ENCODE measurements at places on chromosomes 2 and 18.

- DNase-seq: no peak
These were observed 38.7 kb downstream of the APOB start for GRCh38 chr2:21005111-21005699.

GRCh38 chr18:69889009-69889408 is 58.7 kb downstream of the CD226 start:
- DNase-seq: no peak

DNA sequence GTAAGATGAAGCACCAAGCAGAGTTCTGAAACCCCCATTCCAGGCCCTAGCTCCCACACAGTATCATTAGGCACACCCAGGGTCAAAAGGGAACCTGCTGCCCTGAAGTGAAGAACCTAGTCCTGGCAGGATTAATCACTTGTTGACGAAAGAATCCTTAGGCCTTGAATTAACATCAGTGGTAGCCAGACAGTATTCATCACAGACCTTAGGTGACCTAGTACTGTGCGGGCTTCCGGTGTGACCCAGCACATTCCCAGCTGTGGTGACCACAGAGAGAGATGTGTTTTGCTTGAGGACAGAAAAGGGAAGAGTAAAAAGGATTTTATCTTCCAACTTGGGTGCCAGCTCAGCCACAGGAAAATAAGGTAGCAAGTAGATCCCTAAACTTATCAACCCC is 1071.4 kb upstream of the FAM98A start:
- no peak for DNase-seq

DNA sequence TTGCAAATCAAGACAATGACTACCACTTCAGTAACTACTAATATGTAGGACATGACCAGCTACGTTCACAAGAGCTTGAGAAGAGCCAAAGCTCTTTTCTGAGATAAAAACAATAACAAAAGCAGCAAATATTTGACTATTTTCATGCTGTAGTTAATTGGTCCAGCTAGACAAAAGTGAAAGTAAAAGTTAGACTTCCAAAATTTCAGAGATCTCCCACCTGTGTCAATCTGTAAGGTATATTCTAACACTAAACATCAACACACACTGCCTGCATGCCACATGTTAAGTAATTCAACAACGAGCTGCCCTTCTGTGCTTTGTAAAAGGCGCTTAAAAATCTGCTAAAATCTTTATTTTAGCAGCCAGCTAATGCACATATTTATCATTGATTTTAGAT is 185.9 kb downstream of the SLC39A10 start:
- no peak for DNase-seq

GRCh38 chr2:157466764-157467163 is 22.9 kb upstream of the CYTIP start:
- no peak for DNase-seq

- no peak for DNase-seq
These were observed 207.4 kb upstream of the SYT4 start for GRCh38 chr18:43484710-43485109.

DNA sequence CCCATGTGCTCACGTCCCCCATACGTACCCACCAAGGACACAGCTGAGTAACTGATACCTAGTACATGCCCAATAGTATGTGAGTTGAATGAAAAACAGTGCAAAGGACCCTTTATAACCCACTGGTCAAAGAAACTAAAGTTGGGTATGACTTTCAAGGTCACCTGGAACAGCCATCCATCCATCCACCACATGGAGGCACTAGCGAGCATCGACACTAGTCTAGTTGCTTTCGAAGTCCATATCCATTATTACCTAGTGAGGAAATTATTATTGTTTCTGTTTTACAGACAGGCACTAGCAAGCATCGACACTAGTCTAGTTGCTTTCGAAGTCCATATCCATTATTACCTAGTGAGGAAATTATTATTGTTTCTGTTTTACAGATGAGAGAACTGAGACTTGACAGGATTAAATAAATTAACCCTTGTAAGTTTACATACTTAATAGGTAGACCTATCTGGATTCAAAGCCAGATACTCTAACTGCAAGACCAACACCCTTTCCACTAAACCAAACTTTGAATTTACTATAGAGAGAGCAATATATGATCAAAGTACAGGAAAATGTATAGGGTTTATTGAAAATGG is 233.7 kb downstream of the METTL4 start:
- no peak for DNase-seq

- no peak for DNase-seq
These were observed 321.3 kb downstream of the PID1 start for GRCh38 chr2:228949831-228950230.

GRCh38 chr2:240953426-240954410 is 44.7 kb upstream of the SNED1 start:
- DNase-seq: no peak

- DNase-seq: no peak
These were observed 53.4 kb downstream of the ZNF638 start for GRCh38 chr2:71385012-71385411.

DNA sequence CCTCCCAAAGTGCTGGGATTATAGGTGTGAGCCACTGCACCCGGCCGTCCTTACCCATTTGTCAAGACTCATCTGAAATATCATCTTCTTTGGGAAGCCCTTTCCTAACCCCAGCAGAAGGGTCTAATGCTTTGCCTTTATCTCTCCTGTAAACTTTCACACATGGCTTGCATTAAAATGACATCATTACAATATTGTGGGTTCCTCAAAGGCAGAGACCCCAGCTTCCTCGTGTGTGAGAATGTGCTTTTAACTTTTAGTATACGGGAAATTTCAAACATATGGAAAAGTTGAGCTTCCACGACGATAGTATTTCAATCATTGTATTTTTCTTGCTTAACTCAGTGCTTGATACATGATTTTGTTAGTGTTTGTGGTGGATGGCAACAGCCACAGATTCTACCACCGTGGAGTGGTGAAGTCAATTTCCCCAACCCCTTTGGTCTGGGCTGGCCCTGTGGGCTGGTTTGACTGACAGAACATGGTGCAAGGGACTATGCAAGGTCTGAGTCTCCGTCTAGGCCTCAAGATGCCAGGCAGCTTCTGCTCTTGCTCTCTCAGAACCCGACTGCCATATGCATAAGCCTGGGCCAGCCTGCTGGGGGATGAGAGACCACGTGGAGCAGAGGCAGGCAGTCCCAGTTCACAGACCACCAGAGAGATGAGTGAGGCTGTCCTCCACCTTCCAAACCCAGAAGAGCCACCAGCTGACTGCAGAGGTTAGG is 39.9 kb downstream of the NGEF start:
- no peak for DNase-seq

DNA sequence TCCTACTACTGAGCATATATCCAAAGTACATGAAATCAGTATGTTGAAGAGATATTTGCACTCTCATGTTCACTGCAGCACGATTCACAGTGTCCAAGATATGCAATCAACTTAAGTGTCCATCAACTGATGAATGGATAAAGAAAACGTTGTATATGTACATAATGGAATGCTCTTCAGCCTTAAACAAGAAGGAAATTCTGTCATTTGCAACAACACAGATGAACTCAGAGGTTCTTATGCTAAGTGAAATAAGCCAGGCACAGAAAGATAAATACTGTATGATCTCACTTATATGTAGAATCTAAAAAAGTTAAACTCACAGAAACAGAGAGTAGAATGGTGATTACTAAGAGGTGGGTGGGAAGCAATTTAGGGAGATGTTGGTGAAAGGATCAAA is 149.2 kb downstream of the EVA1A start:
- no peak for DNase-seq

- DNase-seq: no peak
These were observed 259.4 kb downstream of the GPD2 start for GRCh38 chr2:156695595-156695994.

- DNase-seq: no peak
These were observed 12.6 kb downstream of the GPD2 start for GRCh38 chr2:156448766-156449165.

DNA sequence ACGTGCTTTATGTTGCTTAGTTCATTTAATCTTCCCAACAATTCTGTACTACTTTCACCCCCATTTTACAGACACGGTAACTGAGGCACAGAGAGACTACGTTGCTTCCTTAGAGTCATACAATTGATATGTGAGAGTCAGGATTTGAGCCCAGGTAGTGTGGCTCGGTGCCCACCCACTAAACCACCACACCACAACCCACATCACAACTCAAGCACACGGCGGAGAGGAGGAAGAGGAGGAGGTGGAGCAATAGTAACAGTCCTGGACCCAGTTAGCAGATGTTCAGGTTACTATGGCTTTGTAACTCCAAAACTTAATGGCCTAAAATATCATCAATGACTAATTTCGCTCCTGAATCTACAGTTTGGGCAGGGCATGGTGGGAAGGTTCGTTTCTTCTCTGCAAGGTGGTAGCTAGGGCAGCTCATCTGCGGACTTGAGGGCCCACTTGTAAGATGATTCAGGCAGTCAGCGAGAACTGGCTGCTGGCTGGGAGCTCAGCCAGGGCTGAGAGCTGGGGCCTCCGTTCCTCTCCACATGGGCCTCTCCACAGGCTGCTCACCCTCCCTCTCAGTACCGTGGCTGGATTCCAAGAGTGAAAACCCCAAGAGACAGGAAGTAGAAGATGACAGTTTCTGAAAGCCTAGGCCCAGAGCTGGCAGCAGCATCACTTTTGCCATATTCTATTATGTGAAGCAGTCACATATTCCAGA is 167.1 kb downstream of the ZFP36L2 start:
- DNase-seq: no peak

DNA sequence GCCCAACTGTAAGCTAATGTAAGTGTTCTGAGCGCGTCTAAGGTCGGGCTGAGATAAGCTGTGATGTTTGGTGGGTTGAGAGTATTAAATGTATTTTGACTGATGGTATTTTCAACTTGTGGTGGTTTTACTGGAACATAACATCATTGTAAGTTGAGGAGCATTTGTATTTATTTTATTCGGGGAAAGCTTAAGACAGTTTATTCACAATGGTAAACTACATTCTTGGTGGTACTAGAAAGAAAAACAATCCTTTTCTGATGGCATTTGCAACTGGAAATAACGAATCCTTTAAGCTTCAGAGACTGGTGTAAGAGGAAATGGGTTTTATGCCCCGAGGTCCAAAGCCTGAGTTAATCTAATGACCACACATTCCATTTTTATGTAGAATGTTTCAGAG is 283.3 kb upstream of the NETO1 start:
- DNase-seq: no peak

GRCh38 chr18:24103320-24104021 is 35.4 kb upstream of the CABYR start:
- no peak for DNase-seq

GRCh38 chr2:147789720-147790119 is 55.1 kb upstream of the ACVR2A start:
- no peak for DNase-seq

DNA sequence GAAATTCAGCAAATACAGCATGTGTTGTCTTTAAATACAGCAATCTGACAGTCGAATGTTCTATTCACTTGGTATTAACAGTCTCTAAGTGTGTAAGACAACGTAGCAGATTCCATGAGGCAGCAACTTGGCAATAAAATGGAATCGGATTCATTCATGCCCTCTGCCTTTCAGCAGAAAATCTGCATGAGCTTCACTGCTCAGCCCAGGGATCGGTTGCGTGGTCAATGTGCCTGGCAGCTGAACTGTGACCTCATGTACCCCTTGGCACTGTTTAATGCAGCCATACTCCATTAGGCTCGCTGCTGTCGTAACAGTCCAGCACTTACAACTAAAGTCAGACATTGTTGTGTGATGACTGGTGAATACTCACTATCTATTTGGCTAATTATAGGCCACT is 17.7 kb upstream of the RGPD4 start:
- no peak for DNase-seq

DNA sequence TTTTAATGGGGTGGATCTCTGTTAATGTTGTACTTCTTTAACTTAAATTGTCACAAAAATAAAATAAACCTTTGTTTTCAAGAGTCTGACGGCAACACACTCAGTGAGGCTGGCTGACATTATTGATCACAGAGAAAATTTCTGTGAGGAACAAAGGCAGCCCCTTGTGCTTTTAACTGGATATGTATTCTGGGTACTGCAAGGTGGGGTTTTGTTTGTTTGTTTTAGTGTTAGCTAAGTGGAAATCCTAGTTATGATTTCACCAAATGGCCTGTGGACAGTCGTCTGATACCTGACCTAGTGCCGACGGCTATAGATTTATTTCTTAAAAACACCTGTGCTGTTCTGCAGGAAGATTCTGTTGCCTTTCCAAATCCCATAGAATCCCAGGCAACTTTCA is 1329.5 kb upstream of the ZEB2 start:
- DNase-seq: no peak

GRCh38 chr18:80232710-80233109 is 14.6 kb downstream of the PARD6G start:
- no peak for DNase-seq

DNA sequence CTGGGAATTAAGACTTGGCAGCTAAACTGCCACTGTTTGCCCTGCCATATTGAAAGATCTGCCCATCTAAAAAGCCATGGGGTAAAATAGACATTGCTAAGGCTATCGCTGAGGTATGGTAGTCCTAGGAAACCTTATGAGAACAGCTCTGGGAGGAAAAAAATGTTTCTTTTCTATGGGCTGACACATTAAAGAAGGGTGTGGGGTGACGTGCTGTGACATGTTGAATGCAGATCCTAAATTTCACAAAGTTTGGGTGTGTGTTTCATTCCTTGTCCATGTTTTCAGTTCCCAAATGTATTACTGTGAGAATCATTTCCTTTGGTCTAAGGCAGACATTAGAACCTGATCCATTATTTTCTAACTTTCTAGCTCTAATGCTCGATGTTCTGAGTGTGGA is 766.4 kb downstream of the BCL11A start:
- DNase-seq: no peak

Data from stimulated activated CD8-positive, alpha-beta memory T cell treated with anti-CD3 and anti-CD28 coated beads, Interleukin-4, amount 100 ng/mL, for 4 hours (primary cell).